Activated B cell treated with CpG ODN at 0.5 μM for 24 hours (primary cell): ENCODE measurements at places on chromosomes 11 and 22.

- DNase-seq: no peak
Observed at GRCh38 chr11:100612766-100613165, 74.3 kb upstream of the ARHGAP42 start.

GRCh38 chr22:30188911-30189310 lies 57.6 kb downstream of the LIF start:
- no peak for DNase-seq

- no peak for DNase-seq
Observed at GRCh38 chr22:28299753-28300152, 379.9 kb downstream of the TTC28 start.

DNA sequence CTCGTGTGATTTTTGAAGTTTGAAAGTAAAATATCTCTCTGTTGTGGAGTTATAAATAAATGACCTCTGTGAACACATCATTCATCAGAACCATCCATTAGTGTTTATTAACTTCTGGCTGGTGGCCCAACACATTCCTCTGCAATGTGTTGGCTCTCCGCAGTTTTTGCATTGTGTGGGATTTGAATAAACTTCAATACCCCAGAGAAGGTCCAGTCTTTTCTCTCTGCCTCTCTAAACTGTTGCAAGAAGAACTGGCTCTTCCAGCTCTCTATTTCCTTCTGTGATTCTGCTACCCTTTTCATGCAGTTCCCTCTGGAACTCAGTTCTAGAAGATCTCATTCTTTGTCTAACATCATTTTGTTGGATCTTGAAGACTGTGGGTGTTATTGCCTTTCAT lies 125.0 kb upstream of the ARHGAP42 start:
- no peak for DNase-seq

GRCh38 chr22:44604991-44605390 lies 97.0 kb upstream of the PRR5 start:
- DNase-seq: no peak

- DNase-seq: no peak
Observed at GRCh38 chr22:47193606-47194329, 431.3 kb downstream of the TBC1D22A start.

DNA sequence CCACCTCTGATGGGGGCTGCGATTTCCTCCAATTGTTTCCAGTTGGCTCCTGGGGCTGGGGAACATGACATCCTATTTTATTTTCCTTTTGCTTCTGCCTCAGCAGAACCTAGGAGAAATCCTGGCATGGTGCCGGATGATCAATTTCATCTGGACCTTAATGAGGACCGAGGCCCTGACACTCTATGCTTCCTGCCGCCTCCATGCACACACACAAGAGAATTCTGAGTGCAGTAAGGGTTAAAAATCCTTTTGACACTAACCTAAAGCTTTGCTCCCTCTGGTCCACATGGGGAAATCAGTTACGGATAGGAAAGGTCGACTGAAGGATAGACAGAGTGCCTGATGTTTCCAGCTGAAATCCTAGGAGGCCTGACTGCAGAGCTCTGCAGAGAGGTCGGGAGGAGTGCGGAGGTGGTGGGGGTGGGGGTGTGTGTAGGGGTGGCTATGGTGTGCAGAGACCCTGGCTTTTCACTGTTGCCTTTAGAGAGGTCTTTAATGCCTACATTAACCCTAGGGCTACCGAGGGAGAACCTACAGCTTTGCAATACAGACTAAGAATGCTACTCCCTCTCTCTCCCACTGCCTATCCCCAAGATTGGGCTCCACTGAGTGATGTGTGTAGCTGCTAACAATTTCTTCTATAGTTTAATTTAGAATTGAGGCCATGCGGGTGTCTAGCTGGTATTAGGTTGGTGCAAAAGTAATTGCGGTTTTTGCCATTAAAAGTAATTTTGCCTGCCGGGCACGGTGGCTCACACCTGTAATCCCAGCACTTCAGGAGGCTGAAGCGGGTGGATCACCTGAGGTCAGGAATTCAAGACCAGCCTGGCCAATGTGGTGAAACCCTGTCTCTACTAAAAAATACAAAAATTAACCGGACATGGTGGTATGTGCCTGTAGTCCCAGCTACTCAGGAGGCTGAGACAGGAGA lies 53.6 kb upstream of the INCENP start:
- DNase-seq: no peak

- no peak for DNase-seq
Observed at GRCh38 chr22:35611200-35611890, 5.8 kb downstream of the MB start.

GRCh38 chr11:848380-848931 lies 5.8 kb downstream of the TSPAN4 start:
- peak; percentile 68 for DNase-seq

DNA sequence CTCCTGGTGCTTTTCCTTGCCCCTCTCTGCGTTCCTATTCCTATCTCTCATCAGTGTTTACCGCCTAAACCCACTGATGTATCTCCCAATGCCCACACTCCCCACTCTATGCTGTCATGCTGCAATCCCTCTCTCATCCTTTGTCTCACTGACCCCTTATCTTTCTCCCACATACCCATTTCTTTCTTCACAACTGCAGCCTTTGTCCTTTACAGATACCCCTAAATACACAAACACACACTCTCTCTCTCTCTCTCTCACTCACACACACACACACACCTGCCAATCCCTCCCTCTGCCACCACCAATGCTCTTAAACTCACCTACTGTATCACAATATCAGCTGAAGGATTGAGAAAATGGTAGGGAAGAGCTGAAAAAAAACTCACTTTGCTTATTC lies 5.3 kb upstream of the OR52B2 start:
- DNase-seq: no peak

DNA sequence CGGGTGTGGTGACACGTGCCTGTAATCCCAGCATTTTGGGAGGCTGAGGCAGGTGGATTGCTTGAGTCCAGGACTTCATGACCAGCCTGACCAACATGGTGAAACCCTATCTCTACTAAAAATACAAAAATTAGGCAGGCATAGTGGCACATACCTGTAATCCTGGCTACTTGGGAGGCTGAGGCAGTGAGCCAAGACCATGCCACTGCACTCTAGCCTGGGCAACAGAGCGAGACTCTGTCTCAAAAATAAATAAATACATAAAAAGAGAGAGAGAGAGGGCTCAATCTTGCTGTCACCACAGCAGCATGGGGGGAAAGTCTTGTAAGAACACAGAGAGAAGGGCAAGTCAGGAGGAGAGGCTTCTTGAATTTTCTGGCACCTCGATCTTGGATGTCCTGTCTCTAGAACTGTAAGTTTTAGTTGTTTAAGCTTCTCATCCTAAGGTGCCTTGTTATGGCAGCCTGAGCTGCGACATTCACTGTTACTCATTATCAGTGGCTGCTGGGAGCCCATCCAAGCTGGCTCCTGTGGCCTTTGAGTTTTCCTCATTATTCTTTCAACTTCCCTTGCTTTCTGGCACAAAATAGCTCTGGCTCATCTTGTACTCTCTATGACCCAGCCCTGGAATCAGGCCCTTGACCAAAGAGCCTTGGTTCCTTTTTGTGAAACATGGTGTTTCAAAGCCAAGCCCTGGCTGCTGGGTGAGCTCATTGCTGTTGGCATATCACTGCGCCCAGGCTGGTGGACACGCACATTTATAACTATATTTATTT lies 8.0 kb upstream of the PSMC3 start:
- DNase-seq: no peak

- DNase-seq: no peak
Observed at GRCh38 chr11:120302001-120302805, 22.9 kb upstream of the TLCD5 start.

- DNase-seq: no peak
Observed at GRCh38 chr11:93652679-93653078, 8.8 kb upstream of the CEP295 start.

- DNase-seq: no peak
Observed at GRCh38 chr11:33926671-33927552, 35.0 kb upstream of the LMO2 start.

DNA sequence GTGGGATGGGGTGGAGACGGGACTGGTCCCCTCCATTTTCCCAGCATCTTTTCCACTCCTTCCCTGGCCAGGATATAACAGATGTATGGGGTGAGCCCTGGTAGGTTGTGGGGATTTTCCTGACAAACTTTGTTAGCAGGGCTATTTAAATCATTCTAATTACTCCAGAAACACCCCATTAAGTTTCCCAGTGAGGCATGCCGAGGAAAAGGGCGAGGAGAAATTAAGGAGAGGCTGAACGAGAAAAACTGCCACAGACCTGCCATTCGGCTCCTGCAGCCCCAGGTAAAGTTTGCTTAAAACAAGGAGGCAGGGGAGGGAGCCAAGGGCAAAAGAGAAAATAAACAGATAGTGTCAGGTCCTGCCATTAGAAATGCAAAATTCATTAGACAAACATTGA lies 428.2 kb downstream of the BUD13 start:
- no peak for DNase-seq

- DNase-seq: no peak
Observed at GRCh38 chr11:15910761-15911160, 445.6 kb downstream of the SOX6 start.

DNA sequence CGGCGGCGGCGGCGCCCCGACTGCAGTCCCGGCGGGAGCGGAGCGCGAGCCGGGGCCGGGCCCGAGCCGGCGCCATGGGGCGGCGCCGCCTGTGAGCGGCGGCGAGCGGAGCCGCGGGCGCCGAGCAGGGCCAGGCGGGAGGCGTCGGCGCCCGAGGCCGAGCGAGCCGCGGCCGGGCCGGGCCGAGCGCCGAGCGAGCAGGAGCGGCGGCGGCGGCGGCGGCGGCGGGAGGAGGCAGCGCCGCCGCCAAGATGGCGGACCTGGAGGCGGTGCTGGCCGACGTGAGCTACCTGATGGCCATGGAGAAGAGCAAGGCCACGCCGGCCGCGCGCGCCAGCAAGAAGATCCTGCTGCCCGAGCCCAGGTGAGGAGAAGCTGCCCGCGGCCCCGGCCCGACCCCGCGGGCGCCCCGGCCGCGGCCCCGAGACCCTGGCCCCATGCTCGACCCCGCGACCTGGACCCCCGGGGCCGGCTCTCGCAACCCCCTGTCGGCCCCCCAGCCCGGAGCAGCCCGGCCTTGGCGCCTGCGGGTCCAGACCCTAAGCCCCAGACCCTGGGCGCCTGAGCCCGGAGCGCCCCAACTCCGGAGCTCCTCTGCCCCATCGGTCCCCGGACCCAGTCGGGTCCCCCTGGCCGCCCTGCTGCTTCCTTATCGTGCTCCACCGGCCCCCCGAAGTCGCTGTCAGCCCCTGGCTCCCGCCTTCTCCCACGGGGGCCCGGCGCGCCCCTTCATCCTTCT lies at the start of gene GRK2:
TSS of gene GRK2 (plus strand) at position 25 of the 739 bp plus-strand sequence. CDS start at position 252, 227 bp downstream.
- DNase-seq: no peak

DNA sequence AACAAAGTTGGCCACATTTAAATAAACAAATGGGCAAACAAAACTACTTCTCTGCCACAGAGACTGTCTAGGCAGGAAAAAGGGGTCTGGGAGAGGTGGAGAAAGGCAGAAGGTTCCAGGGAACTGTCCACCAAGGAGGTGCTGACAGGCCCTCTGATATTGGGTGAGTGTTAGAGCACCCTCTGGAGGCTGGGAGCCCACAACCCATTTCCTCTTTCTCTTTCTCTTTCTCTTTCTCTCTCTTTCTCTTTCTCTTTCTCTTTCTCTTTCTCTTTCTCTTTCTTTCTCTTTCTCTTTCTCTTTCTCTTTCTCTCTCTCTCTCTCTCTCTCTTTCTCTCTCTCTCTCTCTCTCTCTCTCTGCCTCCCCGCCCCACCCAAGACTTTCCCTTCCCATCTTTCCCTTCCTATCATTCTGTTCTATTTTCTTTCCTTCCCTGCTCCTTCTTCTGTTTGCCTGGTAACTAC lies 912.8 kb downstream of the DLG2 start:
- no peak for DNase-seq

DNA sequence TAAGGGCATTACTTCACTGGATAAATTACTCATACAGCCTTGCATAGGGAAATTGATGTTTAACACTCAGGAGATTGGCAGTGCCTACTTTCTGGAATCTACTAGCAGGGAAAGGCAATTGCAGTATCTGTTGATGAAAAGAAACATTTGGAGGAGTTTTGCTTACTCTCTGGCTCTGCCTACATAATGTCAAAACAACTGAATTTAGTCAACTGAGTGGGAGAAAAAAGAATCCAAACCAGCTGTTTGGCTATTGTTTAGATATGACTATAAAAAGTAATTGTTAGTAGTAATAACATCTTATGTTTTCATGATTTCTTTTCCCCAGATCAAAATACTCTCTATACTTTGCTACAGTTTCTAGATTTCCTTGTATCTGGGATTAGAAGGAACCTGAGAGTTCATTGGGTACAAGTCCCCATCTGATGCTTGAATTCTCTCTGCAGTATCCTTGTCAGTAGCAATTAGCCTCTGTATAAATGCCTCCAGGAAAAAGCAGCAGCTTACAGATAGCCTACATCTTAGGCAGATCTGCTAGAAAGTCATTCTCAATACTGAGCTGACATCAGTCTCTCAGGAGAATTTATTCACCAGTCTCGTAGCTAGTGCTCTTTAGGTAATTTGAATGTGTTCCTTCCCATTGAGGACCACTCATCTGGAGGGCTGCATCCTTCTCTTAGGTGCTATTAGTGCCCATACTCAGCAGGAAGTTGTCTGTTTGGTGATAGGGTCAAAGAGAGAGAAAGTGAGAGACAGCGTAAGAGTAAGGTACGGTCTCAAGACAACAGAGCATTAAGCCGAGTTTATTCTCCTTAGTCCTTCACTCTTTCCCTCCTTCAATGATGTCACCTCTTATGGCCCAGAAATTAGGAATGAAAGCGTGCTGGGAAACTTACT lies 185.9 kb upstream of the CCDC90B start:
- no peak for DNase-seq

DNA sequence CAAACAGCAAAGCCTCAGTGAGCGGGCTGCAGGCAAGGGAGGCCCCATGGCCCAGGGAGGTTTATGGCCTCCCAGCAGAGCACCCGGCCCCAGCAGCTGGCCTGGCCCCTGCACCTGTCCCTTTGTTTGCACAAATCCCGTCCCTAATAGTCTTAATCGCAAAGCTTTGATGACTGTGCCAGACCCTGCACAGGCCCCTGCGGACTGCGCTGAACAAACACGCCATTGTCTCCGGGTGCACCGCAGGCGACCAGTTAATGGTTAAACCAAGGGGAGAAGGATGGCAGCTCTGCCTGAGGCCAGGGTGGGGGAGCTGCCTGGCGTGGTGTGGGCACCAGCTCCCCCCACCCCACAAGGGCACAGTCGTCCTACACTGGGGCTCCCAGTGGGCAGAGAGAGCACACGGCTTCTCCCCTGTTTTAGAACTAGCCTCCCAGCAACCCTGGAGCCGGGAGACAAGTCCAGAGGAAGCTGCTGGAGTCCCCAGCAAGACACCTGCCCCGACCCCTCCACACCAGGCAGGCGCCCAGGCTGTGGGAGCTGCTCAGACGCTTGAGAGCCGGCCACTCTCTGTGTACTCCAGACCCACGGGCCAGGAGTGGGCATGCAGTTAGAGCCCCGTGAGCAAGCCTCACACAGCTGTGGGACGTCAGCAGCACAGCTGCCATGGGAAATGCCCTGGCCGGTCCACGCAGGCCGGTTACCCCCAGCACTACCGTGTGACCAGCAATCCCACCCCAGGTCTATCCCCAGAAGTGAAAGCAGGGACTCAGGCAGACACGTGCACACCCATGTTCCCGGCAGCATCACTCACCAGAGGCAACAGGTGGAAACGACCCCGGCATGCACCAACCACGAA lies 39.7 kb upstream of the TH start:
- DNase-seq: no peak

GRCh38 chr11:102950622-102951081 lies 4.9 kb downstream of the MMP13 start:
- no peak for DNase-seq

- no peak for DNase-seq
Observed at GRCh38 chr11:122394313-122394712, 261.2 kb upstream of the UBASH3B start.
